Non-pigmented ciliary epithelial cell (primary cell): ENCODE measurements at places on chromosomes 12 and 14.
A peak's percentile ranks its signal among the peaks of the same experiment; 100 is the strongest.

GRCh38 chr14:69943084-69943780, 64.0 kb downstream of the SMOC1 start:
- DNase-seq: no peak

DNA sequence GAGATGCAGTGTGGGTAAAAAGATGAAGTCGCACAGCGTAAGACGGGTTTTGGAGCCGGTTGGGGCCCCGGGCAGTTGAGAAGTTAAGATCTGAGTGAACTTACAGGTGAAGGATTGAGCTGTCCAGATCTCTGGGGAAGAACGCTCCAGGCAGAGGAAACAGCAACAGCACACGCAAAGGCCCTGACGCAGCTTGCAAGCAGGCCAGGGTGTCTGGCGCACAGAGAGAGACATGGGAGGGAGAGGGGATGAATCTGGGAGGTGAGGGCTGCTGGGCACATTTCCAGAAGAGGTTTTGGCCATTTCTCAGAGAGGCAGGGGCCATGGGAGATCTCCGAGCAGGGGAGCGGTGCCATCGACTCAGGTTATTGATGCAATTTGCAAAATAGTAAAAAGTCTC, 31.0 kb downstream of the MYL2 start:
- DNase-seq: no peak

GRCh38 chr12:24111086-24111485, 161.6 kb upstream of the SOX5 start:
- DNase-seq: no peak

DNA sequence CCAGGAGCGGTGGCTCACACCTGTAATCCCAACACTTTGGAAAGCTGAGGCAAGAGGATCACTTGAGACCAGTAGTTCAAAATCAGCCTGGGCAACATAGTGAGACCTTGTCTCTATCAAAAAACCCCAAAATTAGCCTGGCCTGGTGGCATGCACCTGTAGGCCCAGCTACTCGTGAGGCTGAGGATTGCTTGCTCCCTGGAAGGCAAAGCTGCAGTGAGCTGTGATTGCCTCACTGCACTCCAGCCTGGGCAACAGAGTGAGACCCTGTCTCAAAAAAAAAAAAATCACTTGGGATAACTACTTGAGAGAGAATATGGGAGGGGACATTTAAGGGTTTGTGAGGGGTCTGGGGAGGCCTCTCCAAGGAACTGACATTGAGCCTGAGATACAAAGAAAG, 109.0 kb downstream of the GPATCH2L start:
- DNase-seq: no peak

DNA sequence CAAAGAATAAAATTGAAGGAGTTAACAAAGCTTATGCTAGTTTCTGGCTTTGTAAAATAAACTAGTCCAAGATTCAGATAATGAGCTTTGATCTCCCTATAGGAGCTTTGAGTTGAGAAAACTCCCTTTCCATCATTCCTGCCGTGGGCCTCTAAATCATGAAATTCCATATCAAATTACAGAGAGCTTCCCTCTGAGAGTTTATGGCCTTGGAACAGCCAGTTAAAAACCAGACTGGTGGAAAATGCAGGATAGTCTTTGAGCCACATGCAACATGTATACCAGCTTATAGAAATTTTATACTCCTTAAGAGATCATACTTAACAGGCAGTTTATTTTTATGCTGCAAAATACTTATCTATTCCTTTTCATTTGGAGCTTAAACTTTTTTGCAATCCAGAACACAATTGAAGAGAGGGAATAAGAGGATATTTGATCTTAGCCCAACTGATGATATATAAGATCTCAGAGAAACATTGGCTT, 175.8 kb upstream of the ATP2B1 start:
- no peak for DNase-seq

GRCh38 chr12:93183940-93184671, 193.6 kb upstream of the NUDT4 start:
- no peak for DNase-seq

GRCh38 chr14:76950055-76951020, 78.2 kb downstream of the IRF2BPL start:
- DNase-seq: no peak

- DNase-seq: no peak
Observed at GRCh38 chr12:110849221-110849620, 2.4 kb downstream of the CCDC63 start.

DNA sequence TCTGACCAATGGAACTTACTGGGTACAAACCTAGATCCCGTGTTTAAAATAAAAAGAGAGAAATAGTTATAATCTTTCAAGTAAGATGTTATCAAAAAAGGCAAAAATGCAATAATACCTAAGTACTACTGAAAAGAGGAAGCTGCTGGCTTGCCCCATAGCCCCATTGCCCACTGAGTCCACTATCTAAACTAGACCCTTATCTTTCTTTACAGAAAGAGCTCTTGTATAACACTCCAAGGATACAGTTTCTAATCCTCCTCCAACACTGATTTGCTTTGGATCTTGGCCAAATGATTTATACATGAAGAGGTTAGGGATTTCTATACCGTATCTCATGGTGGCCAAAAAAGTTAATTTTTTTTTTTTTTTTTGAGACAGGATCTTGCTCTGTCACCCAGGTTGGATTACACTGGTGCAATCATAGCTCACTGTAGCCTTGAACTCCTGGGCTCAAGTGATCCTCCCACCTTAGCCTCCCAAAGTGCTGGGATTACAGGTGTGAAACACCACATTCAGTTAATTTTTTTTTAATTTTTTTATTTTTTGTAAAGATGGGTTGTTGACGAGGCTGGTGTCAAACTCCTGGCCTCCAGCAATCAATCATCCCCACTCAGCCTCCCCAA, 2.6 kb downstream of the GXYLT1 start:
- DNase-seq: no peak

GRCh38 chr14:98952593-98953350, 319.2 kb downstream of the BCL11B start:
- peak; percentile 14 for DNase-seq

DNA sequence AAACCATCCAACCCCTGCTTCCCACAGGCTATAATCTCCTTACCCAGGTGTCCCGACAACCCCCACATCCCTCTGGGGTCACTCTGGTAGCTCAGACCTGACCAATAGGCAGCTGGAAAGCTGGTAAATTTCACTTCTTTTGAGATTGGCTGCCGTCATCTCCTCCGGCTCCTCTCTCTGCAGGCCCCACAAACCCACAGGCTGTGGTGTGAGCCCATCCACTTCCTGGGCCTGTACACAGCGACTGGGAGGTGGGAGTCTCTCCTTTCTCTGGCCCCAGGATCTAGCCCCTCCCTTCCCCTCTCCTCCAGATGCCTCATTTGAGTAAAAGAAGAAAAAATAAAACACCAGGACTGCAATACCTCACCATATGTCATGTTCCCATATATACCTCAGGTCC, 709 bp downstream of the INHBC start:
- DNase-seq: no peak

- DNase-seq: no peak
Observed at GRCh38 chr12:84660139-84660538, 252.5 kb downstream of the SLC6A15 start.

GRCh38 chr12:116080415-116080814, 197.1 kb downstream of the MED13L start:
- no peak for DNase-seq

DNA sequence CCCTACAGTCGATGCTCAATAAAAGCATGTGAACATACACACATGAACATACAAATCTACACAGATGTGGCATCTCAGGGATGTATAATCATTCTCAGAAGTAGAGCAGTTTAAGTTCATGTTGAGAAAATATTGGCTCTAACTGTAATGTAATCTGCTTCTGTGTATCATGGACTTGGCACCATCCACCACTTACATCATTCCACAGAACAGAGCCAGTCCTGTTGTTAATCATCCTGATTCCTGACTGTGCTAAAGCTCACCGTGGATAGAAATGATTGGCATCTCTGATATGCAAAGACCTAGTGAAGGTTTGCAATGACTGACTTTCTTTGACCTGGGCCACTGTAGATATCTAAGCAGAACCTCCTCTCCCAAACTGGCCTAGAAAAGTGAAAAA, 1141.3 kb downstream of the BCL11B start:
- DNase-seq: no peak

DNA sequence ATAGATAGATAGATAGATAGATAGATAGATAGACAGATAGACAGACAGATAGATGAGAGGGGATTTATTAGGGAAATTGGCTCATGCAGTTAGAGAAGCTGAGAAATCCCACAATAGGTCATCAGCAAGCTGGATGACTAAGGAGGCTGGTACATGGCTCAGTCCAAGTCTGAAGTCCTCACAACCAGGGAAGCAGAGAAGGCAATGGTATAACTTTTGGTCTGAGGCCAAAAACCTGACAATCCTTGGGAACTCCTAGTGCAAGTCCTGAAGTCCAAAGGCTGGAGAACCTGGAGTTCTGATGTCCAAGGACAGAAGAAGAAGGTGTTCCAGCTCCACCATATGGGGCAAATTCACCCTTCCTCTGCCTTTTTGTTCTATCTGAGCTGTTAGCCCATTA, 517.6 kb upstream of the ATP2B1 start:
- DNase-seq: no peak

DNA sequence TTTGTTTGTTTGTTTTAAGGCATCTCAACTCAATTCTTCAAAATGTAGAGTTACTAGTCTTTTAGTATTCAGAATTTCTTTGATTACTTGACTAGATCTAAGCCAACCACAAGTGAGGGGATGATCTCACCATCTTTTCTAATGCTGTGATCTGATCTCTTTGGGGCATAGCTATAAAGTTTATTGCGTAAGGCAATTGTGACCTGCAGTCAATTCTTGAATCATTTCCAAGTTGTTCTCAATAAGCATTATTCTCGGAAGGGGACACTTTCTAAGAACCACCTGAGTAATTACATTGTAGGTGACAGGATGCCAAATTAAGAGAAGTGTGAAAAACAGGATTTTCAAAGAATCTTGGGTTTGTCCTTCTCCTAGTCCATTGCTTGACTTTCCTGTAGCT, 13.1 kb downstream of the DACT1 start:
- DNase-seq: no peak

GRCh38 chr12:63822352-63822751, 22.1 kb upstream of the SRGAP1 start:
- DNase-seq: peak; percentile 27

GRCh38 chr12:47303995-47304560, 224.3 kb upstream of the AMIGO2 start:
- DNase-seq: no peak

DNA sequence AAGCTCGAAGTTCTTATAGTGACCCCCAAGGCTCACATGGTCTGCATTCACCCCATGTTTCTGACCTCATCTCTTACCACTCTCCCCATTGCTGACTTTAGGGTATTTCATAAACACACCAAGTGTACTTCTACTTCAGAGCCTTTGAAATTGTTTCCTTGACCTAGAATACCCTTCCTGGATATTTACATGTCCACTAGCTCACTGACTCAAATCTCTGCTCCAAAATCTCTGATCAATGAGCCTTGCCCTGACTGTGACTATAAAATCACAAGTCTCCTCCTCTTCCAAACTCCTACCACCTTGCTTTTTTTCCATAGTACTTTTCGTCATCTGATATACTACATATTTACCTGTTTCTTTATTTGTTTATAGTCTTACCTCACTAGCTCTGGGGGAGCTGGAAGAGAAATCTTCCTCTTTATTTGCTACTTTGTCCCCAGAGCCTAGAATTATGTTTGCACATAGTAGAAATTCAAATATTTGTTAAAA, 105.1 kb downstream of the RMST start:
- DNase-seq: no peak

GRCh38 chr12:67386869-67387565, 117.9 kb downstream of the CAND1 start:
- no peak for DNase-seq

GRCh38 chr12:75606151-75606550, 94.7 kb upstream of the KRR1 start:
- no peak for DNase-seq
